ENCODE measurements at places on chromosomes 5 and 9.

GRCh38 chr5:138900281-138900965 lies 25.3 kb upstream of the LRRTM2 start:
- no peak for DNase-seq

GRCh38 chr9:37520641-37521040 lies 34.9 kb downstream of the POLR1E start:
- DNase-seq: no peak

GRCh38 chr9:83665580-83666200 lies 42.1 kb downstream of the UBQLN1 start:
- DNase-seq: no peak

DNA sequence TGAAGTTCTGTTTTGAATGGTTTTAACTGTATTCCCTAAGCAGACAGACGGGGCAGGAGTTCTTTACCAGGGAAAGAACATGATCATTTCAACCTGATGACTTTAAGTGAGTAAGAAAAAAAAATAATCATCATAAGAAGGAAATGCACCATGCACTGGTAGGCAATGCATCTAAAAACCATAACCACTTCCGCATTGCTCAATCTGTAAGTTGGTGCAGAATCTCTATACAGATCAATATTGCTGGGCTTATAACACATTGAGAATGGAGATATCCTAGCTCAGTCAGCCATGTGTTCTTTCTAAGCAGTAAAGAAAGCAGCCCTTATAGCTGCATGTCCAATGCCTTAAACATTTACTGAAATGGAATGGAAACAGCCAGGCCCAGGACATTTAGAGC lies 407.1 kb upstream of the DMAC1 start:
- DNase-seq: no peak

- DNase-seq: no peak
These were observed 47.3 kb downstream of the FBN2 start for GRCh38 chr5:128490761-128491160.
